Anterior cingulate cortex (tissue), 58 donors: ENCODE measurements at places on chromosomes 3 and 15.
A peak's percentile ranks its signal among the peaks of the same experiment; 100 is the strongest.

GRCh38 chr3:55292360-55292759 is 194.7 kb downstream of the WNT5A start:
- no peak for DNase-seq

GRCh38 chr15:78811124-78811824 is at the start of gene ADAMTS7:
Gene ADAMTS7 (minus strand): TSS chr15:78811464. CDS start chr15:78811220, 244 bp downstream.
- peak; percentile 24 for DNase-seq

- no peak for DNase-seq
These were observed 18.0 kb downstream of the PLA2G4F start for GRCh38 chr15:42138411-42138810.

DNA sequence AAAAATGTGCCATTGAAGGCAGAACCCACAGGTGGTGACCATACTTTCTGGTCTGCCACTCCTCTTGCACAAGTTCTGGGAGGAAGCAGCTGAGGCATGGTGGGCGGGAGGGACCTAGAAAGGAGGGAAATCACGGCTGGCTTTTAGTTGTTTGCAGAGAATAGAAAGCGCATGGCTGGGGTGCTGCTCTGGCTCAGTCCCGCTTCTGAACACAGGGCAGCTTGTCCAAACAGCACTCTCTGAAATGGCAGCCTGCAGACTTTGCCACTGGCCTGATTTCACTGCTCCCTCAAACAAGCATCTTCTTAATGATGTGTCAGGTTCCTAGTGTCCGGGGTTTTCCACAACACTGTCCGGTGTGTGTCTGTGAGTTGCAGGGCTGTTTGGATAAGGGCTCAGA is 76.7 kb downstream of the AAGAB start:
- no peak for DNase-seq

GRCh38 chr15:65311760-65312159 is 7.3 kb downstream of the RNU5B-1 start:
- no peak for DNase-seq

DNA sequence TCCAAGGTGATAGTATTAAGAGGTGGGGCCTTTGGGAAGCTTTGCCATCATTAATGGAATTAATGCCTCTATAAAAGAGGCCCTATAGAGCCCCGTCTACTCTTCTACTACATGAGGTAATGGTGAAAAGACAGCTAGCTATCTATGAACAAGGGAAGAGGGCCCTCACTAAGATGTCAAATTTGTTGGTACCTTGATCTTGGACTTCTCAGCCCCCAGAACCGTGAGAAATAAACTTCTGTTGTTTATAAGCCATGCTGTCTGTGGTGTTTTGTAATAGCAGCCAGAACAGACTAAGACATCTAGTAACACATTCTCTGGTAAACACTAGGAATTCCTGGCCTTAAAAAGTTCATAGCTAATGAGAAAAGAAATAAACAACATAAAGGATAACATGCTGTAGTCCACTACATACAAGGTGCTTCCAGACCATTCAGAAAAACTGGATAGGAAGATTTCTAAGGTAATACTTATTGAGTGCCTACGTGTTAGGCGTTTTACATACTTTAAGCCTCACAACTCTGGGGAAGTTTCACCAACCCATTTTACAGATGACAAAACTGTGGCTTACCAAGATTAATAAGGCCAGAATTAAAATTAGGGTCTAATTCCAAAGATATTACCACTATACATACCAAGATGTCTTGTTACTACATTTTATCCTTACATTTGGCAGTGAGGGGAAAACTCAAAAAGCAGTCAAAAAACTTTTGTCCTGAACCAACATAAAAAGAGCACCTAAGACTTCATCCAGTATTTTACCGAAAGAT is 3.2 kb downstream of the UBE3A start:
- no peak for DNase-seq

DNA sequence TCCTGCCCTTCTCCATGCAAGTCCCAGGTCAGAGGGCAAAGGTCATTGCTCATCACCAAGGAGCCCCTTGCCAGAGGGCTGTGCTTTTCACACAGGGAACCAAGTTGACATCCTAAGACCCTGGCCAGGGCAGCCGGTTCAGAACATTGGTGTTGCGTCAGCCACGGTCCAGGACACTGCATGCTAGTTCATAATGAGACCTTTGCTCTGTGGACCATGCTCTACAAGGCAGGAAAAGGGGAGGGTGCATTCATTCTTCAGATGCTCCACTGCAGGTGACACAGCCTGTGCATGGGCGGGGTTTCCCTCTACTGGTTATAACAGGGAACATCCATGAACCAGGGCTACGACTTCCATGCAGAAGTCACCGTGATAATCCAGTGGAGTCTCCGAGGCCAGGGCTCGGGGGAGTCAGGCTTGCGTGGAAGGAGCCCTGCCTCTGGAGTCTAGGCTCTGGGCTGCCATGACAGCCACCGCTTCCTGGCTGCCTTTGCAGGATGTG is 81.6 kb downstream of the OCA2 start:
- DNase-seq: no peak

GRCh38 chr3:39260957-39261356 is 18.9 kb downstream of the CX3CR1 start:
- DNase-seq: no peak

DNA sequence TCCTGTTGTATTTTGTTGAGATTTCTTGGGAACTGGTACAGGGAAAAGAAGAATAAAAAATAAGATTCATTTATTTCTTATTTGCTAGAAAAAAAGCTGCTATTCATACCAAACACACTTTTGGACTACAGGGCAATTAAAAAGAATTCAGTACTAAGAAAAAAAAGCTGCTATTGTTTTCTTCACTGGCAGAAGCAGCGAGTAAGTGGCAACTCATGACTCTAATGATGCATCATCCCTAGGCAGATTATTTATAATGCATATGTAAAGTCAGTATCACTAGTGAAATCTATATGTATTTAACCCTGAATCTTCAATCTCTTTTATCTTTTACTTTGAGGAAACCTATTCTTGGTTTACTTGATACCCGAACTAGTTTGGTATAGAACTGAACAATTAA is 15.2 kb downstream of the PFN2 start:
- no peak for DNase-seq

DNA sequence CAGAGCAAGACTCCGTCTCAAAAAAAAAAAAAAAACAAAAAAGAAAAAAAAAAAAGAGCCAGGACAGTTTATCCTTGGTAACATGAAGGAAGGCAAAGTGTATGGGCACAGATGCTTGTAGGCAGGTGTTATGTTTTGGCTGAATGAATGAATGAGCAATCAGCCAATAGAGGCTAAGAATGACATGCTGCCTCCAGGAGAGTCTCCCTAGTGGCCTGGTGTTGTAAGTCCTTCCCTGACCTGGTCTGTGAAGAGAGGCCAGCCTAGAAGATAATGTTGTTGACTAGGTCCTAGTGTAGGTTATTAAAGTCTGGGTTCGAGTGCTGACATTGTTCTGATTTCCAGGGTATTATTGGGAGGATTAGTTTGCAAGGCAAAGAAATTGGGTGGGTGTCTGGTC is 24.9 kb downstream of the GYG1 start:
- no peak for DNase-seq

DNA sequence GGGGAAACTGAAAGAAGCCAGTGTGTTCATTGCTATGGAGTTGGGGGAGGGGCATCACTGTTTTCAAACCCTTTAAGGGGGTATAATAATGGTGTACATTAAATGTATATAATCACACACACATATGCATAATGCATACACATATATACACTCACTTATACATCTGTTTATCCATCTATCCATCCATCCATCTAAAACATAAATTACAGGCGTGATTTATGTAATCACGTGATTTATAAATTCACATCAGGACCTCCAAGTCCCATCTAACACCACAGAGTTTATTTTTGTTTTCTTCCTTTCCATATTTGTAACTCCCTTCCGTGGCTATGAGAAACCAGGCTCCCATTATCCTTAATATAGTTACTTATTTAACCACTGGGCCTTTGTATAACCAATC is 39.8 kb downstream of the GRAMD1C start:
- no peak for DNase-seq

DNA sequence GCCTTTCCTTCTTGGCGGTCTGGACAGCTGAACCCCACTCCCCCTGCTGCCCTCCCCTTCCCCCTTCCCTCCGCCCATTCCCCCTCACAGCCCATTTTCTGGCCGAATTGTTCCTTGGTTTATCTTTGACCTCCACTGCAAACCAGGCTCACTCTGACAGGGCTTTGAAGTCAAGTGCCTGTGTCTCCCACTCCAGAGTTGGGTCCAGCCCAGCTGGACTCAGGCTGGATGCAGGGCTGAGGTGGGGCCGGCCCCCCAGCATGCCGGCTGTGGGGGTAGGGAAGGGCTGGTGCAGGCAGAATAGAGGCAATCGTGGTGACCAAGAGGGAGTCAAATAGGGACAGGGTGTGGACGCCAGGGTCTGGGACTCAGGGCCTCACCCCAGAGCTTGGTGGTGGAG is 57.0 kb upstream of the MRPS22 start:
- DNase-seq: no peak

- no peak for DNase-seq
These were observed 91.0 kb downstream of the BDH1 start for GRCh38 chr3:197464794-197465193.

- DNase-seq: no peak
These were observed 965 bp downstream of the FLNB start for GRCh38 chr3:58009026-58009748.

GRCh38 chr3:28940530-28940929 is 340.3 kb upstream of the RBMS3 start:
- DNase-seq: no peak

DNA sequence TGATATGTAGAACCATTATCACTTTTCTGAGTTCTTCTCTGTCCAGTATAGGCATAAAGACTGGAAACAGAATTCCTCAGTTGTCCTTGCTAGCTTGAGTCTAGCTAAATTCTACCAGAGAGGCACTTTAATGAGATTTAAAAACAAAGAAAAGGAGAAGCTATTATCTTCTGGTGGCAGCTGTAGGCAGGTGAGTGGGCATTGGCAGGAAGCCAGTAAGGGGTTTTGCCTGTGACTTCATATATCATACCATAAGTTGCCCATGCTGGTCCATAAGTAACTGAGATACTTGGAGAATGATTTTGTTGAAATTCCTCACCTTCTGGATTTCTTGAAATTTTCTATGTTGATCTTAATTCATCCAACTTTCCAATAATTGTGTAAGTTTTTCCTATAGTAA is 402.3 kb upstream of the TGFBR2 start:
- DNase-seq: no peak

GRCh38 chr3:46957092-46957820 is 19.3 kb downstream of the CCDC12 start:
- no peak for DNase-seq

- no peak for DNase-seq
These were observed 2.2 kb downstream of the LRRN1 start for GRCh38 chr3:3801494-3801841.

DNA sequence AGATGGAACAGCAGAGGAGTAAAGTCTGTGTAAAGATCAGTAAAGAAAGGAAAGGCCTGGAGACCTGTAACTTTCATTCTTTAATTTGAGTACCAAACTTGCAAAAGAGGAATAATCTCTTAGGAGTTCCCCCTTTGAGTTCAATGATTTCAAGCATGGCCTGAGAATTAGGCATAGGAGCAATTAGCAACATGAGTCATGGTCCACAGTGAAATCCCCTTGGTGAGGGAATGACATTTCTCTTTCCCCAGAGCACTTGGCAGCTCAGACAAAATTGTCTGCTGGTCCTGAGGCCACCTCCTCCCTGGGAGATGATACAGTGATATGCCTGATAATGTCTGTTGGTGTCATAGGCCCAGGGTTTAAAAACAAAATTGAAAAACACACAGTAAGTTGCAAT is 81.4 kb upstream of the CRBN start:
- DNase-seq: no peak

- DNase-seq: no peak
These were observed 9.5 kb downstream of the TTBK2 start for GRCh38 chr15:42911058-42911592.

DNA sequence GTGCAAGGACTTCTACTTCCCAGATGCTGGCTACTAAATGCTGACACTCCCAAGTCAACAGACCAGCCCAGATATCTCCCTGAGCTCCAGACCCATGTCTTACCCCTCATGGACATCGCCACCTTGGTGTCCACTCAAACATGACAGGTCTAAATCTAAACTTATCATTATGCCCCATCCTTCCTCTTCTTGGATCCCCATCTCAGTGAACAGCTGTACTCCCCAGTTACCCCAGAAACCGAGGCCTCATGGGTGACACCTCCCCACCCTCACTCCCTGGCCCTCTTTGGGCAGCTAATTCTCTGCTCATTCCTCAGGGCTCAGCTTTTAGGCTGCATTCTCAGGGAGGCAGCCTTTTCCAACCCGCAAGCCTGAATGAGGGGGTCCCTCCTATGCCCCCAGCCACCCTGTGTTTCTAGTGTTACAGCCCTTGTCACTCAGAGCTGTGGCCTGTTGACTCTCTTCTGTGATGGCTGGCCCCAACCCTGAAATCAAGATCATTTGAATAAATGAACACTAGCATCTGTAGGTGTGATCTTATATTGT is 5.4 kb downstream of the EHD4 start:
- no peak for DNase-seq

GRCh38 chr3:133412183-133413132 is 12.6 kb downstream of the BFSP2 start:
- no peak for DNase-seq

DNA sequence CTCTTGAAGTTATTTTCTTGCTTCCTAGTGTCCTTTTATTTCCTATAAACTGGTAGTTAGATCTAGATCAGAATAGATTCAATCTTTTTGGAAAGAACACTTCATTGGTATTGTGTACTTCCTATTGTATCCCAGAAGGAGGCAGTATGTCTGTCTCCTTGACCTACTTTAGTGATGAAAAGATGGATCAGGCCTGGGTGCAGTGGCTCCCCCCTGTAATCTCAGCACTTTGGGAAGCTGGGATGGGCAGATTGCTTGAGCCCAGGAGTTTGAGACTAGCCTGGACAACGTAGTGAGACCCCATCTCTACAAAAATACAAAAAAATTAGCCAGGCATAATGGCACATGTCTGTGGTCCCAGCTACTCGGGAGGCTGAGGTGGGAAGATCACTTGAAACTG is 12.0 kb downstream of the BSN start:
- no peak for DNase-seq

DNA sequence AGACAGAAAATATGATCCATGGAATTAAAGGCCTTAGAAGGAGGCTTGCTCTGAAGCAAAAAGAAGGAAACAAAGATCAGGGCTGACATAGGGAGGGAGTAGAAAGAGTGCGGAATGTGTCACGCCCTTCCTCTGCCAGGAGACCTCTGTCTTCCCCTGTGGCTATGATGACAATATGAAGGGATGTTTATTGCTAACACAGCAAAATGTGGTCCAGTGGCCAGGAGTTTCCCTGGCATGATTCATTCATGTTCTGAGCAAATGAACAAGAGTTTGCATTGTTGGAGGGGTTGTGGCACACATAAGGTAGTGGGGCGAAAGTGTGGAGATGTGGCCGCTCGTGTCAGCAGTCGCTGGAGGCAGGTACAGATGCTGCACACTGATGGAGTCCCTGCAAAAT is 169.4 kb downstream of the SHQ1 start:
- DNase-seq: no peak

DNA sequence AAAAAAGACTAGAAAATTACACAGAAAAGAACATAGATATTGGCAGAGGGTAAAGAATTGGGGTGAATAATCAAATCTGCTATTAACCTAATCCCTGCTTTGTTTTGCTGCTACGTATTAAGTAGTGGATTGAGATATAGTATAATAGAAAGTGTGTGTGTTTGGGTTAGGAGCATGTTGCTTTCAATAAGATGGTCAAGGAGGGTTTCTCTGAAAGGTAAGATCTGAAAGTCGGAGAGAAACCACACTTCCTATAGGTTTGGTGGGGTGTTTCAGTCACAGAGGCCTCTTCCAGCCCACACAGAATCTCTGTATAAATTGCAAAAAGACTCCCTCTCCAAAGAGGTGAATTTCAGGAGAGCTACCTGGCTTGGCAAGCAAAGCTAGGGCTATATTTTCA is 345.7 kb upstream of the SATB1 start:
- no peak for DNase-seq
